ENCODE measurements at places on chromosomes 13 and 19.
A peak's percentile ranks its signal among the peaks of the same experiment; 100 is the strongest.

- no peak for DNase-seq
Observed at GRCh38 chr13:101412076-101412475, 4.2 kb downstream of the NALCN start.

DNA sequence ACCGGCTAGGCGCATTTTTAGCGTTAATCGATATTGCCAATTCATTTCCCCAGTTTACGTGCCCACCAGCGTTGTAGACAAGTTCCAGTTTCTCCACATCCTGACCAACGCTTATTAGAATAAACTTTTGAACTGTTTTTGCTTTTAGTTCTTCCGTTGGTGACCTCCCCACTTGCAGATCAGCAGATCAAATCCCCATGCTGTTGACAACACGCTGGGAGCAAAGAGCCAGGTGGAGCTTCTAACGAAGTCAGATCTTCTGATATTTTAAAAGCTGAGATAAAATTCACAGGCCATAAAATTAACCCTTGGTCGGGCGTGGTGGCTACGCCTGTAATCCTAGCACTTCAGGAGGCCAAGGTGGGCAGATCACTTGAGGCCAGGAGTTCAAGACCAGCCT is 21.2 kb downstream of the RCN3 start:
- DNase-seq: no peak

DNA sequence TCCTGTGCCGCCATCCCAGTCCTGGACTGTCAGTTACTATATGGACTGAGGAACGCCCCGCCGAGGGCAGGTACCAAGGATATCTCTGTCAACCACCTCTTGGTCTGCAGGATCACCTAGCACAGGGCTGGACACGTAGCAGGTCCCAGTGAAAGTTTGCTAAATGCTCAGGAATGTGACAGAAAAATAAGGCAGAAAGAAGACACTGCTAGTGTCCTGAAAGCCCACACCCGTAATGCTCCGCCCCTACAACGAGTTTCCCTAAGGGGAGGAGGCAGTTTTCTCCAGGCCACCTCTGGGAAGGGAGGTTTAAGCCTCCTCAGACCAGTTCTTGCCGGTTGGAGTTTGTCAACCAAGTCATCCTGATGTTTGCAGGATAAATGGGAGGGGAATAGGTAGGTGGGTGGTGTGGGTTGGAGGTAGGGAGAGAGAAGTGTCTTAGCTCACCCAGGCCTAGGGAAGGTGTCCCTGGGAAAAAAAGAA is 1.7 kb upstream of the SERTAD3 start:
- no peak for DNase-seq

DNA sequence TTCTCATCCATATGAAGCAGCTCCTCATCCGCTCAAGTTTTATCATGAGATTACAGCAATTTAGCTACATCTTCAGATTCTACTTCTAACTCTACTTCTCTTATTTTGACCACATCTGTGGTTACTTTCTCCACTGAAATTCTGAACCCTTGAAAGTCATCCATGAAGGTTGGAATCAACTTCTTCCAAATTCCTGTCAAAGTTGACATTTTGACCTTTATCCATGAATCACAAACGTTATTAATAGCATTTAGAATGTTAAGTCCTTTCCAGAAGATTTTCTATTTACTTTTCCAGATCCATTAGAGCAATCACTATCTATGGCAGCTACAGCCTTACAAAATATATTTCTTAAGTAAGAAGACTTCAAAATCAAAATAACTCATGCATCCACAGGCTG is 421.7 kb upstream of the GPC6 start:
- peak; percentile 35 for DNase-seq

DNA sequence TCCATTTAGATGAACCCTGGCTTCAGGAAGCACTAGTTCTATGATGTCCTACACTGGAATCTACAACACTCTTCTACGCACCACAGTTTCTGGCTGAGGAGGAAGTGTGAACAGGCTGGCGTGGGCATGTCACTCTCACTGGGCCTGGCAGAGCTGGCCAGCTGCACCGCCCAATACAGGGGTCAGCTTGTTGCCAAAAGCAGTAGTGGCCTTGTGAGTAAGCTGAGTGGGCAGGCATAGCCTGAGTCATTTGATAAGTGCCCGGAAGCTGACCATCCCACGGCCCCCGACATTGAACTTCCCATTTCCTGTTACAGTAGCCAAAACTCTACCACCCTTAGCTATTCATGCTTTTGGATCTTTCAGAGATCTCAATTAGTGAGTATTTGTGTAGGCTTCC is 240.9 kb upstream of the SERP2 start:
- no peak for DNase-seq

DNA sequence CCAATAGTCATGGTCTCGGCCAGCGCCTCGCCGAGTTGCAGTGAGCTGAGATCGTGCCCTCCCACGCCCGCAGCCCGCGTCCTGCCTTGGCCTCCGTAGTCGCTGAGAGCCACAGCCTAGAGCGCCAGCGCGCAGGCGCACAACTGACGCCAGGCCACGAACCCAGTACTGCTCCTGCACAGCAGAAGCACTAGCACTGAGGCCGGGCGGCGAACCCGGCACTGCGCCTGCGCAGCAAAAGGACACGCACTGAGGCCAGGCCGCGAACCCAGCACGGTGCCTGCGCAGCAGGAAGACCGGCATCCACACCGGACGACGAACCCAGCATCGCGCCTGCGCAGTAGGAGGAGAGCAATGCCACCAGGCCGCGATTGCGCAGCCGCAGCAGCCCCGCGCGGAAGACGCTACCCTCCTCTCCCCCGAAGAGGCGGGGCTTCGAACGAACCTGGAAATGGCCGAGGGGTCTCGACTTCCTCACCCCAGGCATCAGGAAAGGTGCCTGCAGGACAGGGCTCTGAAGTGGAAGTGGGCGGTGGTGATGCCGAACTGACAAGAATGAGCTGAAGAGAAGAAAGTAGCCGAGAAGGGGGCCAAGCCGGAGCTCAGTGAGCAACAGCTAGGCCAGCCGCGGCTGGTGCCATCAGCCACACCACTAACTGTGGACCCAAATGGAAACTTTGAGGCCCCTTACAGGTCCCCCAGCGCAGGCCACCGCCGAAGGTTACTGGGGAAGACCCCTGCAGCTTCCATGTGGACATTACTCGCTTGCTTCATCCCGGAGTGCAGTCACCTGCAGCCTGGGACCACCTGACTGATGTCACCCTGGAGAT is 7.5 kb downstream of the F10 start:
- DNase-seq: no peak

DNA sequence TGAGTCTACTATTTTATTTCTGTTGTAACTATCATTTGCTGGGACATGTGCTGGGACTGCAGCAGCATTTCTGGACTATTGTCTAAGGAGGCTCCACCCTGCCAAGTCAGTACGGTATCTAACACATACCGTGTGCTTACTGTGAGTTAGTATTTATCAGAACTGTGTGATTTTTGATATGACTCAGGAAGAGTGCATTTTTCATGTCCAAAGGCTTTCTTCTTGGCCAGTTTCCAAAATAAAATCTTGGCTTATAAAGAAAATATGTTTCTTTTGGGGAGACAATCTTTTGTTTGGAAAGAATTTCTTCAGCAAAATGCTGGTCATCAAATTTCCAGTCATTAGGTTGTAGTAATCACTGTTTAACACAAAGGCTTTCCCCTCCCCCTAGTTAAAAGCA is 11.6 kb downstream of the PARP4 start:
- peak; percentile 51 for DNase-seq

DNA sequence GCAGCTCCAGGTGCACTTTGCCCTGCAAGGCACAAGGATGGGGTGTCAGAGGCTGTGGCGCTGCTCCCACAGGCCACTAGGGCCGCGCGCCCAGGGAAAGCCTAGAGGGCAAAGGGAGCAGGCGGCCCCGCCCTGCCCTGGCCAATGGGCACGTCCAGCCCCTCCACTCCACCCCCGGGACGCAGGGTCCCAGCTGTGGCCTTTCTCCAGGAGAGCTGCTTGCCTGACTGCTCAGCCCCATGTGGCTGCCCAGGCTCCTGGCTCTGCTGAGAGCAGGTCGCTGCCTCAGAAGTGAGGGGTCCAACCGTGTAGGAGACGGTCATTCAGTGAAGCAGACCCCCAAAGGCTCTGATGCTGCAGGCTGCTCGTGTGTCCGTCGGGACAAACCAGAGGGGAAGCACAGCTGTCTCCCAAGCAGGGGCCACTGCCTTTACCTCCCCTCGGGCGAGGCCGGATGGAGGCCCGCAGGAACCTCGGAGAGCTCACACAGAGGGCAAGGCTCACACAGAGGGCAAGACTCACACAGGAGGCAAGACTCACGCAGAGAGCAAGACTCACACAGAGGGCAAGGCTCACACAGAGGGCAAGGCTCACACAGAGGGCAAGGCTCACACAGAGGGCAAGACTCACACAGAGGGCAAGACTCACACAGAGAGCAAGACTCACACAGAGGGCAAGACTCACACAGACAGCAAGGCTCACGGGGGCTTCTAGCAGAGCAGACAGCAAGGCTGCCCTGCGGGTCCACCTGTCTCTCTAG is 56.2 kb upstream of the C13orf46 start:
- no peak for DNase-seq

DNA sequence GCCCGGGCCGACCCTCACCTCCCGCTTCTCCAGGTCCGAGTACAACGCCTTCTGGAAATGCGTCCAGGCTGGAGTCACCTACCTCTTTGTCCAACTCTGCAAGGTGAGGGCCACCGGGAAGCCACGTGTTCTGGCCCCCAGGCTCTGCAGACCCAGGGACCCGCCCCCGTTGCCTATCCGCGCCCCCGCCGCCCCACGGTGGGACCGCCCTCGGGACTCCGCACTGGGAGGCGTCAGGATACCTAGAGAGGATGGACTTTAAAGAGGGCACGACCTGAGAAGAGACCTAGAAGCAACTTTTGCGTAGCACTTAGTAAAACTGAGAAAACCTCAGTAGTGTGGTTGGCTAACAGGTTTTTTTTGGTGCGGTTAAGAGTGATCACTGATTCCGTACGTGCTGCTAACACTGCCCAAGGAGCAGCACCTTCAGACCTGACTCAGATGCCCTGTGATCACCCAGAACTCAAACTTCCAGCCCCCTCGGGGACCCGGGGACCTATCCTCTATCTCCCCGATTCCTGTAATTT is 492 bp downstream of the TMEM147 start:
- no peak for DNase-seq

DNA sequence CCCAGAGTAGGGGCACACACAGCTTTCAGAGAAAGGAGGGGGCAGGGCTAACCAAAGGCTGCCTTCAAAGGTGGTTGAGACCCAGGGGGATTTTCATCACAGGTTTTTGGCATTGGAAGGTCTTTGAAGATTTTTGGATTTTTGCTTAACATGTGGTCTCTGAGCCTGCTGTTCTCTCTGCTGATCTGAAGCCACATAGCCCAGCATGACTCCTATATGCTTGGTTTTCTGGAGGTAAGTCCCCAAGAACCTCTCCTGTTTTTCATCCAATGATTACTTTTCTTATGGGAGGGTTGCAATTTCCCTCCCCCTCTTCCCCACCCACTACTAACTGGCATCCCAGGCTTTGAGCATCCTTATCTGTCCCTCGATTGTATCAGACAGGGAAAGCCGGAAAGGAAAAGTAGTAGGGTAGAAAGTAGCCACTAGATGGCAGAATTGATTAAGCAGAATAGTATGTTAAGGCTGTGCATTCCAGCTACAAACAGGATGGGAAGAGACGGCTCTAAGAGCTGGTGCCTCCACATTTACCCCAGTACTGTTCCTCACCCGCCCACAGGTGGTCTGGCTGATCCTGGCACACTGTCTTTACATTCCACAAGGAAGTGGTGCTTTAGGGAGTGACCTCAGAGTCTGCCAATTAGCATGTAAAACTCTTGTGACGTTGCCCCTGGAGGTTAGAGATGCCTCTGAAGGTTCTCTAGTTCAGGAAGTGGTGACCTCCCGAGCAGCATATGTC is 218.9 kb upstream of the EDNRB start:
- DNase-seq: peak; percentile 32

- peak; percentile 50 for DNase-seq
Observed at GRCh38 chr13:43284162-43284561, 260.8 kb downstream of the DNAJC15 start.

- no peak for DNase-seq
Observed at GRCh38 chr13:26759907-26760831, at the start of gene GPR12. GPR12 (minus strand) TSS chr13:26760786; CDS start chr13:26759827, 959 bp downstream.

GRCh38 chr19:31350033-31350692 is 927 bp upstream of the TSHZ3 start:
- no peak for DNase-seq

DNA sequence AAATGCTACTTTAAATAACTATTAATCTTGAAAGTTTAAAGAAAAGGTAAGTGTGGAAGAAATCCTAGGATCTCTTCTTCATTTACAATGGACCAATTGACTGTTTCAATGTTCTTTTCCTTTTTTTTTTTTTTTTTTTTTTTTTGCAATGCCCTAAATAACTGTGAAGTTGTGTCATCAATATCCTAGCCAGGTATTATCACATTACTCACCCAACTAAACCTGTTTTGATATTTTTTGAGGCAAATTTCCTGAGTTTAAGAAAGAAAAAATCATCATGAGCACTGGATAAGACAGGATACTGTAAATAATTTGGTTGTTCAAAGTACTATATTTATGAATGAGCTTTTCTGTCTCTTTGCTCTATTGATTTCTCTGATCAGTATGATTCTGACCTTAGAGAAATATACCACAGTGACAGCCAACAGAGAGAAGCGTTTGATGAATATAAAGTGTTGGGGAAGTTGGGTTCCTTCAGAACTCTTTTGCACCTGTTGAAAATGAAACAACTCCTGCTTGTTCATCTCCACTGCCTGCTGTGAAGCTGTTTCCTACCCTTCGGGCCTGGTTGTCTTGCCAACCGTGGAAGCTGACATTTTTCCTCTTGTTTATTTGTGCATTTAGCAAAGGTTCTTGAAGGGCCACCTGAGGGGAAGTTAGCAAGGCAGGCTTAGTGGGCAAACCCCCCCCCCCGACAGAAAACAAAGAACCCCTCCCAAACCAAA is 1220.5 kb upstream of the SLC10A2 start:
- DNase-seq: no peak

- DNase-seq: no peak
Observed at GRCh38 chr19:58381460-58382212, 806 bp upstream of the ZNF837 start.

- DNase-seq: no peak
Observed at GRCh38 chr19:30066781-30067759, 125.0 kb downstream of the URI1 start.

- peak; percentile 20 for DNase-seq
Observed at GRCh38 chr13:72839831-72840426, 58.0 kb downstream of the PIBF1 start.

DNA sequence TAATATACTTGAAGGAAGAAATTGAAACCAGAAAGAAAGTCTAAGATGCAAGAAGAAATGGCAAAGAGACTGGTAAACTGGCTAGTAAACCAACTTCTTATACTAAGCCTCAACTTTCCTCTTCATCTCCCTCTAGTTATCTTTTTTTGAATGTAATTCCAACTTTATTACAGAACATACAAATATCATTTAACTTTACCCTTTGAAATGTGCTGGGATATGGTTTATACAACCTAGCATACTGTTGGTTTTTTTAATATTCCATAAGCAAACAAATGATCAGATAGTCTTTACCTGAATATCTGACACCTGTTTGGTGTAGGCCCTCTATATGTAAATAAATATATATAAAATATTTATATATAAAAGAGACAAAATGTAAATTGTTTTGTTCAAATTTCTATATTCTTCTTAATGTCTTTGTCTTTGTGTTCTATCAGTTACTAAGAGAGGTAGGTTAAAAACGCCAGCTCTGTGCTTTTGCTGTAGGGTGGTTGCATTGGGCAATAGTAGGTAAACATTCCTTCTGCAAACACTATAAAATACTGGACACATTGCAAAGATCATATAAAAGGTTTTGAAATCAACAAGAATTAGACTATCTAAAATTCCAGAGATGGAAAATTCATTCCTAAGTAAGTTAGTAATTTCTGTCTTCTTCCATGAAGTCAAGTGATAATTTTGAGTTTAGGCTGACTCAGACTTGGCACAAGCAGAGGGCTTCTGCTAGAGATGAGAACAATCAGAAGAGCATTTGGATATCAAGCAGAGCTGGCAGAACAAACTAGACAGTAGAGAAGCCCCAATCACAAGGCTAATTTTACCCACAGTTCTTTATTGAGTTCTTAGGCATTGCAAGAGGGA is 383.3 kb downstream of the RFC3 start:
- peak; percentile 70 for DNase-seq
